Stimulated activated CD8-positive, alpha-beta memory T cell treated with anti-CD3 and anti-CD28 coated beads, Interleukin-4, amount 100 ng/mL, for 4 hours (primary cell): ENCODE measurements at places on chromosomes 4 and X.

DNA sequence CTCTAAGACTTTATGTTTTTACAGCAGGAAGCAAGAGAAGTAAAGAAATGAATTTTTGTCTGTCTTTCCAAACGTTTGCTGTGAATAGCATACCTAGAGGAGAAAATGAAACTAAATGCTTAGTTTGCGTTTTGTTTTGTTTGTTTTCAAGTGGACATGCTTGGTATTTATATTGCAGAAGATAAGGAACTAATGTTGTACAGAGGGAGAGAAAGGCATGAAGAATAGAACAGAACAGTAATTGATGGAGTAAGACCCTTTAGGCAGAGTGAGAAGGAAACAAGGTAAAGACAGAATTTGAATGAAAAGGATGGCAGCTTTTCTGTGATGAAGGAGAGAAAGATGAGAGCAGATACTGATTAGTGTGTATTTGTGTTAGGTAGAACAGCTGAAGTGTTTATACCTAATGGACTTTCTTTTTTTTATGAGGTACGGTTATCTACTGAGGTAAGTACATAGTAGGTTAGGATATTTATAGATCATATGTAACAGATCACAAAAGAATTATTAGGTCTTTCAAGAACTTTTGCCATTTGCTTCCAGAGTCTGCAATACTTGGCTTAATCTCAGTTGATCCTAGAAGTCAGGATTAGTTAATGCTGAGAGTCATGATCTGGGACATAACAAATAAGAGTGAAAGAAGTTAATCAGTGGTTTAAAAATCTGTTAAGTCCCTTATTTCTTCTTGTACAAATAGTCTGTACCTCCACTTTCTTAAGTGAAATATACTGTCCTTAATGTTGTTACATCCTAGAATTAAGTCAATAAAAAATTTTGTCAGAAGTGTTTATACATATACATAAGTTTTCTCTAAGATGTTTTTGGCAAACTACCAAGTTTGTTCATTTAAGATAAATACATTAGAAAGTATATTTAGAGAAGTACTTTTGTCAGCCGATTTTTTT, 36.8 kb downstream of the FABP2 start:
- DNase-seq, result no peak

DNA sequence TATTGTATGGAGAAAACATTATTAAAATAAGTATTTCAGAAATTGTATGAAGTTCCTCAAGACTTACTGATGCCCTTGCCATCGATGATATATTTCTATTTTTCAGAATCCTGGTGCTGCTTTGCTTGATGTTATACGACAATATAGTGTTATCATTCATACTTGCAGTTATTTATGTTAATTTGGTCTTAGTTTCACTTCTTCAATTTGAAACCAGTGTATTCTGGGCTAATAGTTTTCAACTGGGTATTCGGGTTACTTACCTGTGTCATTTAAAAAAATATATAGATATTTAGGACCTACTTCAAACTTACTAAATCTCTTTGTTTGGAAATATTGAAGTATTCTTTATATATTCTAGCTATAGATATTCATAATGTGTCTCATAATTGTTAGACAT, 1414.7 kb downstream of the C4orf33 start:
- DNase-seq, result no peak

DNA sequence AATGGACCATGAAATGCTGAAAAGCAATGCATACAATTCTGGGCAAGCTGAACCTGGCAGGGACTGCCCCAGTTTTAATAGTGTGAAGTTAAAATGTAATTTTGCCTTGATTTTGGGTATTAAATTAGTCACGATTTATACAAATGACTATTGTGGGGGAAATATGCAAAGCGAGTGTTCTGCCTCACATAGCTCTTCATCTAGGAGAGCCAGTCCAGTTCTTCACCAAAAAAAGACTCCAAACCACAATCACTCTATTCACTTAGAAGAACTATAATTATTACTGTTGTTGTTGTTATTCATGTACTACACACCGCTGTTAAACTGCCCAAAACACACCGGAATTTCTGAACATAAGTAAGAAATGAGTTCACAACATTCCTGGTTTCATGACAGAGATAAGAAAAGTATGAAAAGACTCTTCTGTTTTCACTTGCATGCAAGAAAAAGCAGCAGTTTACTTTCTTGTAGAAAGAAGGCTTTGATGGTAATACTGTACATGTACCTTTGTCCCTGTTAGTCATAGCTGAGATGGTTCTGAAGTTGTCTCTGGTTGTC, 101.9 kb downstream of the QRFPR start:
- no peak for DNase-seq

- no peak for DNase-seq
Observed at GRCh38 chr4:76282941-76283689, 23.4 kb upstream of the STBD1 start.

GRCh38 chr4:30538794-30539193, 181.4 kb upstream of the PCDH7 start:
- DNase-seq, result no peak

- no peak for DNase-seq
Observed at GRCh38 chr4:41012293-41012692, 202.0 kb downstream of the APBB2 start.

- no peak for DNase-seq
Observed at GRCh38 chr4:10272511-10272910, 155.9 kb upstream of the WDR1 start.

GRCh38 chr4:154189346-154189745, 302.3 kb downstream of the DCHS2 start:
- DNase-seq, result no peak

GRCh38 chrX:115968436-115969252, 201.9 kb upstream of the AGTR2 start:
- no peak for DNase-seq

DNA sequence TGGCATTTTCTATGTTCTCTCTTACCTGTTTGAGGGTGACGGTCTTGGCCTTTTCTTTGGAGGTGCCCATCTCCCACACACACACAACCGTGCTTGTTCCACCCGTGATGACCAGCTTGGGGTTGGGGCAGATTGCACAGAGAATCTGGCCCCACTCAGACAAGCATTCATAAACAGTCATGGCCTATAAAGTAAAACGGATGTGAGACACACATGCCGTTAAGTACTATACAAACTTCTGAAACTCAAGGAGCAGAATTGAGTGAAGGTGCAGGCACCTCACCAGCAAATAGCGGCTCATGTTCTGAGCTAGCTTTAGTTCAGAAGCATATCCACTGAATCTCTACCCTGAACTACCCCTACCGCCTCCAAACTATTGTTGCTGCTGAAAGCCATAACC, 107.6 kb downstream of the CDS1 start:
- no peak for DNase-seq

- DNase-seq, result no peak
Observed at GRCh38 chrX:70434914-70435586, 9.6 kb upstream of the DLG3 start.

DNA sequence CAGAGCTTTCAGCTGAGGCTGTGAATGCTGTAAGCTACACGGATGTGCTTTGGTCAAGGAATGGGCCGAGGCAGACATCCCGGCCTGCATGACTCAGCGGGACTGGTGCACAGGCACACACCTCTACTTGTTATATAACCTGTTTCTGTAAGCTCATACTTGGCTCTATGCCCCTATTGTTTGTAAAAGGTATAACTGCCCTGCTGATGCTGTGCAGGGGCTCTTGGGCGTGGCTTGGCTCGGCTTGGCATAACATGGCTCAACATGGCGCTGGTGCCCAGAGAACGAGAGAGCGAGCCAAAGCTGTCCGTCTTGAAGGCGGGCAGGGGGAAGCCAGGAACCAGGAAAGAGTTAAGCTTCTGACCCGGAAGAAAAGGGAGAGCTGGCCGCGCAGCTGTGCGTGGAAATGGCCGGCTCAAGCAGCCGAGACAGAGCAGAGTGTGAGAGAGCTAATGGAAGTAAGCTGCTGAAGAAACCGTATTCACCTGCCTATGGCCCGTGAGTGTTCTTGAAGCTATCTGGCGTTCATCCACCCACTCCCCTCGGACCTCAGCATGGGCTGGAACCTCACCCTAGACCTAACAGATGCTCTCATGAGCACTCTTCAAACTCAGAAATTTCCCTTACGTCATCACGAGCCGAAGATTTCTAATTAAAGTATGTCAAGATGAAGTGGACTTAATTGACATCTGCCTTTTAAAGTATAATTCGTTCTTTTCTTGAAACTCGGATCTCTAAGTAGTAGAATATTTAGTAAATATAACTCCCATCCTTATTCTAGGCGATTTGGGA, 286.3 kb upstream of the AGA start:
- no peak for DNase-seq

GRCh38 chr4:22202975-22203710, 254.6 kb upstream of the KCNIP4 start:
- no peak for DNase-seq

- DNase-seq, result no peak
Observed at GRCh38 chr4:186189656-186190055, 1.7 kb upstream of the CYP4V2 start.

- no peak for DNase-seq
Observed at GRCh38 chr4:158999166-158999682, 103.7 kb upstream of the RAPGEF2 start.

GRCh38 chr4:110250023-110250387, 51.6 kb upstream of the ELOVL6 start:
- no peak for DNase-seq

- no peak for DNase-seq
Observed at GRCh38 chr4:119937746-119938145, 128.9 kb downstream of the MAD2L1 start.

- no peak for DNase-seq
Observed at GRCh38 chr4:165915215-165915614, 42.2 kb downstream of the TLL1 start.

DNA sequence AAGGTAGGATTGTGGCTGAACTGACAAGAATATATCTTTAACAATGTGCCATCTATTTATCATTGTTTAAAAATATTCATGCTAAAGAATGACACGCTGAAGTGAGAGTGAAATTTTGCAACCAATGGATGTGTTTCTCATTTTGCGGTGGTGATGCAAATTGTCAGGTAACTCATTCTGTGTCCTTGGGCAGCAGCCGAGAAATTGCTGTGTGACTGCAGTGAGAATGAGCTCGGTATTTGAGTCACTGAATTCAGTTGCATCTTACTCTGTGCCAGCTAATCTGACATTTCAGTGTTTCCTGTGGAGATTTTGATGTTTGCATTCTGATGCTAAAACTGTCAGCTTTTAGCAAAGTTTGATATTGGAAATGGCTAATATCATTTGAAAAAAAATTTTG, 28.1 kb downstream of the MCUB start:
- DNase-seq, result no peak

DNA sequence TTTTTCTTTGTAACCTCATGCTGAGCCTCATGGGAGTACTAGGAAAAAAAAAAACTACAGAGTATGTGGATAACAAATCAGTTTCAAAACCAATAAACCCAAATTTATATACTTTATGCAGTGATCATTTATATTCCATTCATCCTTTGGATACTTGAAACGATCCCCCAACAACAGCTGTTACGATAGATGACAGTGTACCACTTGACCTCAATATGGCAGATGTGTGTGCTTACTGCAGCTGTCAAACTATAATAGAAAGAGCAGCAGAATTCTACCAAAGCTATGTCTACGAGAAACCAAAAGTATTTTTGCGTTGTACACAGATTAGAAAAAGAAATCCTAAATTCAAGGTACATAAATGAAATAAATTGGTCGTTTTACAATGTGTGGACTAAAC, 337.8 kb downstream of the PDGFC start:
- no peak for DNase-seq

GRCh38 chr4:59339631-59340030, 1860.5 kb upstream of the ADGRL3 start:
- DNase-seq, result no peak
